HS-5 (cell line): ENCODE measurements at places on chromosomes 1 and 21.

- no peak for DNase-seq
Measured at GRCh38 chr1:181284978-181285377, 196.5 kb downstream of the IER5 start.

- no peak for DNase-seq
Measured at GRCh38 chr1:37476087-37476452, 1.7 kb downstream of the ZC3H12A start.

DNA sequence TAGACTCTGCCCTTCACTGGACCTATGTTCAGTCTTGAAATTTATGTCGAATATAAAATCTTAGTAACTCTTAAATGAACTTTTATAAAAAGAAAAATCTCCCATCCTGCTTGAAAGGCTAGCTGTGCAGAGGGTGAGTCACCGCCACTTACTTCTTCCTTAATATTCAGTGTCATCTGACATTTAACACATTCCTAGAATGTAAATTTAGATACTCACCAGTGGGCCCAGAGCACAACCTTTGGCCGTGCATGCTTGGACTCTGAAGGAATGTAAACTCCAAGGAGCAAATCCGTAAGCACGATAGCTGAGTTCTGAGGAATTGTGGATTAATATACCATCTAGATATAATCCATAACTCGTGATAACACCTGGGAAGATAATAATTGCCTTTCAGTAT, 403.3 kb downstream of the KCTD3 start:
- no peak for DNase-seq

DNA sequence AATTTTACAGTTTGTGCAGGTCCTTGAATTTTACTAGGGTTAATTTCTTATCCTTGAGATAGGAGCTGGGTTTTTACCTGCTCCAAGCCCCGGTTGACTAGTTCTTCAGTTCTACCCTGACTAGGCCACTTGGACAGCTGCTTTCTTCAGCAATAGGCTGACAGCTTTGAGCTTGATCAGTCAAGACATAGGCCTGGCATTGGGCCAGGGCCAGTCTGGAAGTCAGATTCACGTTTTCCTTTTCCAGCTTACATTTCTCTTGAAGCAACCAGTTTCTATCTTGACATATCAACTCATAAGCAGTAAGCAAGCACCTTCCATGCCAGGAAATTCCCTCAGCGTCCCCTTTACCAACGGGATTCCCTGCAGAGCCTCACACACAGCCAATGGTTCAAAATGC, 63.7 kb upstream of the AJAP1 start:
- DNase-seq, result no peak

DNA sequence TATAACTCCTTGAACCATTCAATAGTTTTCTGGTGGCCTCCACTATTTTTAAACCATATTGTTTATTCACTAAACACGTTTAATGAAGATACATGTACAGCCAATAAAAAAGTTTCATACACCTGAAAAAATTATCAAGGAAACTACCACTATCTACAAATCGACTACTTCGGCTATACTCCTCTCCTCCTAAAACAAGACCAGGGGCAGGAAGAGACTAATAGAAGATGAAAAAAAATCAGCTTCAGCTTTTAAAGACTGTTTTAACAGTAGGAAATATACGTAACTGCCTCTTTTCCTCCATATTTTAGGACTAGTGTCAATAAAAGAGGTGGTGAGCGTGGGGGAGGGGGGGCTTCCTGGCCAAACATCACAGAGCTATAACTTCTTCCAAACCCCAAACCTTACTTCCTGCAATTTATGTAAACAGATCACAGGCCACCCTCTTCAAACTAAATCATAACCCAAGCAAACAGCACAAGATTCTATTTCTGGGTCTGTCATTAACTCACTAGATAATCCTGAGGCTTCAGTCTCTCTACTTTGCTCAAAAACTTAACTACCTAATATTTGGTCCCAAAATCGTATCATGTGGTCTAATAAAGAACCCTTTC, 15.1 kb downstream of the FOXJ3 start:
- no peak for DNase-seq

DNA sequence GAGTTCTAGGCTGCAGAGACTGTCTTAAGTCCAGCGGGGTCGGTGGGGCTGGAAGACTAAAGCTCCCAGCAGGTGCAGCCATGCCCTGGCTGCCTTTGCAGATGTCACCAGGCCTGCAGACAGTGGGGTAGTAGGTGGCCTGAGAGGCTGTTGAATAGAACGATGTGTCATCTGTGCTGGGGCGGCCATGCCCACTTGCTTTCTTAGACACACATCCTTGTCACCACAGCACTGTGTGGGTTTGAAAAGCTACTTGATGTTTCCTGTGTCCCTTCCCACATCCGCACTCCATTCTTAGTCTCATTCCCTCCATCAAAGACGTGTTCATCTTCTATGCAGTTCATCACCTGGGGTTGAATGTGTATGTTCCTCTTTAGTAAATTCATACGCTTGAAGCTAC, 184.5 kb upstream of the TMEM51 start:
- DNase-seq, result no peak

GRCh38 chr1:70963374-70963773, 84.2 kb downstream of the PTGER3 start:
- DNase-seq, result no peak

DNA sequence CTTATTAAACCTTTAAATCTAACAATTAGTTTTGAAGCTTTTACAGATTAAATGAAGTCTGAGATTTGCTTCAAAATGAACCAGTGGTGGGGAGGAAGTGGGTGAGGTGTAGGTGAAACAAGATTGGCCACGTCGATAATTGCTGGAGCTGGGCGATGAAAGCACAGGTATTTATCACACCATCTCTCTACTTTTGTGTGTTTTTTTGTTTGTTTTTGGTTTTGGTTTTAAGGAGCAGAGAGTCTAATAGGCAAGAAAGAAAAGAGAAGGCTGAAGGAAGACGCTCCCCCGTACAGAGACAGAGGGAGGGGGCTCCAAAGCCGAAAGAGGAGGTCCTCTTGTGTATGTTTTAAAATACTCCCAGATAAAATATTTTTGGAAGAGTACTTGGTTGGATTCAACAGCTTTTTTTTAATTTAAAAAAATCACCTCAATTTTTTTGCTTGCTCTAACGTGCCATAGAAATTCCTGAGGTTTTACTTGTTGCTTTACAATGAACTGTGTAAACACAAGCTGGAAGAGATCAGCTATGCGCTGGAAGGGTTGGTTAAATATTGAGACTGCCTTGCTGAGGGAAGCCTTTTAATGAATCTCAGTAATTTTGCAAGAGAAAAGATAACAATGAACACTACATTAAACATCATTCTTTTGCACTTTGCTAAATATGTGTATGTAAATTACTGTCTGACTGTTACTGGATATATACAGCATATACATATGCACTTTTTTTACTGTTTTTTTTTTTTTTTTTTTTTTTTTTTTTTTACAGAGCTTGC, 6.7 kb upstream of the LGALS8 start:
- no peak for DNase-seq

GRCh38 chr21:43731891-43732711, 13.2 kb downstream of the PDXK start:
- no peak for DNase-seq

DNA sequence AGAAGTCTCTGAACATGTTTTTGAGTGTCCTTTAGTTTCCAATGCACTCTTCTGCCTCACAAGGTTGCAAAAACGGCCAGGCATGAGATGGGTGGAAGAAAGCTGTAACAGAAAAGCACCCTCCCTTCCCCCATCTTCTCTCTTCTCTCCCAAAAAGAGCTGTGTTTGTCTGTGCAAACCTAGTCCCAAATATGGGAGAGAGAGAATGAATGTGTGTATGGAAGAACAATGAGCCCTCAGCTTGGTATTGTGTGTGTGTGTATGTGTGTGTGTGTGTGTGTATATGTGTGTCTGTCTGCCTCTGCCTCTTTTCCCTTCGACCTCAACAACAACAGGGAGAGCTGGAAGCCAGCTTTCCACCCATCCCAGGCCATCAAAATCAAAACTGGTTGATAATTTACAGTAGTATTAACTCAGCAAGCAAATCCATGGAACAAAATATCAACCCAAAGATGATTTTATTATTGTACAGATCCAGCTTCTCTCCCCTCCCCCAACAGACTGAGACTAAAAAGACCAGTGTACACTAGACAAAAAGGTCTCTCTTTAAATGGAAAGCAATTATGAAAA, 1.8 kb downstream of the RERE start:
- no peak for DNase-seq

- no peak for DNase-seq
Measured at GRCh38 chr1:25933479-25934365, 27.5 kb upstream of the STMN1 start.

DNA sequence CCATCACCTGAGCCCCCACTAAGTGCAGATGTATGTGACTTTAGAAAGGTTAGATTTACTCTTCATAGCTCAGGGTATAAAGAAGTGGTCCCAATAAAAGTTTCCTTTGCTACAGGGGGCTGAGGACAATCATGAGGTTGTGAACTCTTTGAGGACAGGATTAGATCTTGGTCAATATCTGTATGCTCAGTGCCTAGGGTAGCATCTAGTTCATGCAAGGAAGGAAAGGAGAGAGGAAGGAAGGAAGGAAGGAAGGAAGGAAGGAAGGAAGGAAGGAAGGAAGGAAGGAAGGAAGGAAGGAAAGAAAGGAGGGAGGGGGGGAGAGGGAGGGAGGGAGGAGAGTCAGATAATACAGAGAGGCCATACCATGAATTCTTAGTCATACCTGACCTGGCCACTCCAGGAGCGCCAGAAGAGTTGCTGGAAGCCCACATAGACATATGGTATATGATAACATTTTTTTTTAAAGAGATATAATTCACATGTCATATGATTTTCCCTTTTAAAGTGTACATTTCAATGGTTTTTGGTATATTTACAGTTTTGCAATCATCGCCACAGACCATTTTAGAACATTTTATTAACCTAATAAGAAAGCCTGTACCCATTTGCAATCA, 9.7 kb upstream of the CSRP1 start:
- no peak for DNase-seq

- no peak for DNase-seq
Measured at GRCh38 chr1:199898654-199899053, 128.9 kb upstream of the NR5A2 start.

DNA sequence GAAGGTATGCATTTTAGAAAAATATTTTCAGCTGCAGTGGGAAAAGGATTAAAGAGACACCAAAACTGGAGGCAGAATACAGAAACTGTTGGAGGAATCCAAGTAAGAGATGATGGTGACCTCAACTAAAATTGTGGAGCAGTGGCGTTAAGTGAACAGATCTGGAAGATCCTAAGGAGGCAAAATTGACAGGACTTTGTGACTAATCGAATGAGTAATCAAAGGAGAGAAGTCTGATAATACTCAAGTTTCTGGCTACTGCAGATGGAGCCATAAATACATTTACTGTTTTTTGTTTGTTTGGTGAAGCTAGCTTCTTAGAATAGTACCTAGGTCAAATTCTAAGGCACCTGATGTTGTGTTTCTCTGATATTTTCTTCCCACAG, 3.1 kb downstream of the CTBS start:
- DNase-seq, result peak; percentile 31

DNA sequence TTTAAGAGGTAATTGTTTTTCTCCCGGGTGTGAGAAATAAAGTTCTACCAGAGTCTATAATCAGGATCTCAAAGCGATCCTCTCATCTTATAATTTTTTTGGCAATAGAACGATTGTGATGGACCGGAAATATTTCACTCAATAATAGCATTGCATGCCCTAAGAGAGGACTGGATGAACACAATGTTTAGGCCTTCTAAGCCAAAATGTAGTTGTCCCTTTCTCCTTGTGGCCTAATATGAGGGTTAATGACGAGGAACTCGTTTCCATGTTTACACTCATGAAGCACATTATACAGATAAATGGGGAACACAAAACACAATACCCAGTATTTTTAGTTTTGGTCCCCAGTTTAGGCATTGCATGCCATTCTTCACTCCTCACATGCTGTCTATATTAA, 5.9 kb downstream of the TBX15 start:
- DNase-seq, result no peak

- no peak for DNase-seq
Measured at GRCh38 chr1:160741612-160742348, 2.7 kb downstream of the SLAMF7 start.

- peak; percentile 49 for DNase-seq
Measured at GRCh38 chr1:177256153-177257075, 85.7 kb downstream of the BRINP2 start.

DNA sequence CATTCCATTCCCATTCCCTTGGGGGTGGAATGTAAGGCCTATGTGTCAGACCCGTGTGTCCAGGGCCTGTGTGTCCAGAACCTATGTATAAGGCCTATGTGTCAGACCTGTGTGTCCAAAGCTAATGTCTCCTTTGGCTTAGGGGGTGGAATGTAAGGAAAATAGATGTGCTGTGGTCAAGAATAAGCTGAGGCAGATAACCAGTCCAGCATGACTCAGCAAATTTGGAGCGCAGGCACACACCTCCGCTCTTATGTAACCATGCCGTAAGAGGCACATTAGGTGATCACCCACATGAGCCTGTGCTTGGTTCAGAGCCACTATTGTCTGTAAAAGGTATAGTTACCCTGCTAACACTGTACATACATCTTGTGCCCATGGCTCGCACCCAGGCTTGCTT, 150.8 kb upstream of the SGIP1 start:
- no peak for DNase-seq

DNA sequence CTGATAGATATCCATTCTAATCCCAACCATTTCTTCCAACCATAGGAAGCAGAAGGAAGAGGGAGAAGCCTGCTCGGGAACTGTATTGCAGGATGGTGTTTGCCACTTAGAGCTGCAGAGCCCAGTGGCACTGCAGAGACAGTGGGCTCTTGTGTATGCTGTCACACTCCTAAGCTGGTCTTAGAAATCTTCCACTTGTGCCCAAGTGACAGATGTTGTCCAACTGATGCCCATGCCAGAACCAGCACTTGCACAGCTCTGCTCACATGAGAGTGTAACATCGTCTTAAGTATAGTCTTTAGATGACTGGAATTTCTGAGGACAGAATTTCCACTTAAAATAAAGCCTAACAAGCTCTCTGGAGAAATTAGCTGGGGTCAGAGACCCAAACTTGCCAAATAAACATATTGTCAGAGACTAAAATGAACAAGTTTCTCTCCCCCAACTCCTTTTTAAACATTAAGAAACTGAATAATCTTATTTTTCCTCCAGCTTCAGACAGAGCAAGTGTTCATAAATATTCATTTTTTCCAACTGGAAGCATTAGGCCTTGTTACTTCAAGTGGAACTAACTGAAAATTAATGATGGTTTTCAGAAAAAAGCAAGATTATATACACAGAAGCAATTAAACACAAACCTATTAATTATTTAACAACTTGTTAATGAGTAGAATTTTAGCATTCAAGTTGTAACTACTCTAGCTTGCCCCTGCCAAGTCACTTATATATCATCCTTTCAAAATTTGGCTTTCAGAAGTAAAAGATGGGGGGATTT, 577.3 kb downstream of the AJAP1 start:
- DNase-seq, result no peak

DNA sequence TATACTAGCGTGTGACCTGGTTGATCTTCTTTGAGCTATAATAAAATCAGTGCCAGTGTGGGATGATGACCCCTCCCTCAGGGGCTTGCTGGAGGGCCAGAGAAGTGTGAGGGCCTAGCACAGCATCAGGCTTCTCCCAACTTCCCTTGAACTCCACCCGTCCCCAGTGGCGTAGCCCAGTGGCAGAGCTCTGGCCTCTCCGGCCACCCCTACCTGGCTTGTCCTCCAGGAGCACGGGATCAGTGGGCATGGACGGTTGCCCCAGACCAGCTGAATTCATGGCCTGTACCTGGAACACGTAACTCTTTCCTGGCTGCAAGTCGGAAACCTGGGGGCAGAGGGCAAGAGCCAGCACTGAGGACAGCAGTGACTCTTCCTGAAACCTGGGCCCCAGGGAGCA, 36.0 kb downstream of the MYOM3 start:
- no peak for DNase-seq
